ENCODE measurements at places on chromosomes 6 and 20.

DNA sequence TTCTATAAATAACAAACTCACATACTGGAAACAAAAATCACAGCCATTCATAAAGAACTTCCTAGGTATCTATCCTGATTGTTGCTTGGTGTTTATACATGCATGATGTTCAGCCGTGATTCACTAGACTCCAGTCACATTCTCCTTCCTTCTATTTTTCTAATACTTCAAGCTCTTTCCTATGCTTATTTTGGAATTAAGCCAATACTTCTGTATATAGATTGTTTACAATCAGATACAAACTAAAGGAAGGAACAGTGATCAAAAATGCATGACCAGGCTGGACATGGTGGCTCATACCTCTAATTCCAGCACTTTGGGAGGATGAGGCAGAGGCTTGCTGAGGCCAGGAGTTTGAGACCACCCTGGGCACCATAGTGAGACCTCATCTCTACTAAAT lies 377.5 kb upstream of the IRAK1BP1 start:
- DNase-seq: no peak

DNA sequence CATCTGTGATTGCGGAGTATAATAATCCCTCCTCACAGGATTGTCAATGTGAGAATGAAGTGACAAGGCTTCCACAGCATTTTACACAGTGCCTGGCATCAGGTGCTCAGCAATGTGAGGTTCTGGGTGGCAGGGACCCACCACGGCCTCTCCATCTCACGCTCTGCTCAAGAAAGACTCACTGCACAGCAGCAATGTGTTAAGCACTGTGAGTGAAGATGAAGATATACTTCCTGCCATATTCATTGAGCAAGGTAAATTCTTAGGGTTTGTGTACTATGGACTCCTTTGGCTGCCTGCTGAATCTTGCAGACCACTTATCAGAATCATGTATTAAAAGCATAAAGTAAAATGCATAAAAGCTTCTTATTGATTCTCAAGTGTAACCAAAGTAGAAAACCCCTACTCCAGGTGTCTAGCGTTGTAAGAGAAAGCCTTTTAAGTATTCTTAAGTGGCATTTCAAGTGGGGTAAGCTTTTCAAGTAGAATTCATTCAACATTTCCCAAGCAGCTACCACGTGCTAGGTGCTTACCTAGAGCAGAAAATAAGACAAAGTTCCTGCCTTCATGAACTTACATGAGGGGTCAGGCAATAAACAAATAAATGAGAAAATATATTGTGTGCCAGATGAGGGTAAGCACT lies 17.0 kb upstream of the MEP1A start:
- DNase-seq: no peak

- no peak for DNase-seq
Measured at GRCh38 chr6:40376113-40376650, 211.0 kb downstream of the LRFN2 start.

DNA sequence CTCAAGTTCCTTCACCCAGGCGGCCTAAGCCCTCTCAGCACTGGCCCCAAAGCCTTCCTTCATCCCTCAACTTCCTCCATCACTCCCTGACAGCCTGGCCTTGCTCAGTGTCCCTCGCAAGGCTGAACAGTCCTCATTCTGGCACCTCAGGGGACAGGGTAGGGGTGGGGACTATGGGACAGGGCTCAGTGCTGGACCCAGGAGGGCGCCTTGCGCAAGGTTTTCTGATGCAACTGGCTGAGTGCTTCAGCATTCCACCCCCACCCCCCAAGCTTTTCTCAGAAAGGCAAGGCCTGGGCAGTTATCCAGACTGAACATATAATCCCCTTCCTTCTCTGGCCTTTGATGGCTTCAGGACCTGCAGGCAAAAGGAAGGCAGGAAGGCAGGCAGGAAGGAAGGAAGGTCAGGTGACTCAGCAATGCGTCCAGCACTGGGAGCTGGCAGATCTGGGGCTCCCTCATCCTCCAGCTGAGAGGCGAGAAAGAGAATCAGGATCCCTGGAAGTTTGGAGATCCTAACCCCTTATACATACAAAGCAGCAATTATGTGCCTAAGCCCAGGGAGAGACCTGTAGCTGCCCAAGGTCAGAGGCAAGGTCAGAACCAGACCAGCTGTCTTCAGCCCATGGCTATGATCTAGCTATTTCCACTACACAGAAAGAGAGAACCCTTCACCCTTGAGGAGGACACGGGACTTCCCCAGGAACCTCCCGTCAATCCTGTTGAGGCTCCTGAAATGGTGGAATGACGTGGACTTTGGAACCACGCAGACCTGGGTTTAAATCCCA lies 8.6 kb upstream of the TRIB3 start:
- DNase-seq: no peak

DNA sequence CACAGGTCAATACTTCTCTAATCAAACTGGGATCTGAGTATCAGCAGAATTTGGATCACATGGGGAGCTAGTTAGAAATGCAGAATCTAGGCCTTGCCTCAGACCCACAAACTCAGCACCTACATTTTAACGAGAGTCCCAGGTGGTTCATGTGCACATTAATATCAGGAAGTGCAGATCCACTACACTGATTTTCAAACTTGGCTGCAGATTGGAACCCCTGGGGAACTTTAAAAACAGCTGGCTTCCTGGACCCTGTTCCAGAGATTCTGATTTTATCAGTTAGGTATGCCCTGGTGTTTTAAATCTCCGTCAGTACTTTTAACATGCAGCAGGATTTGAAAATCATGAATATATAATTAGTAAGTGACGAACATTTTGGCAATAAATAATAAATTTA lies 1.9 kb upstream of the CST8 start:
- DNase-seq: no peak

- no peak for DNase-seq
Measured at GRCh38 chr6:16985513-16986284, 116.2 kb upstream of the STMND1 start.

- no peak for DNase-seq
Measured at GRCh38 chr6:100116411-100117194, 122.6 kb upstream of the MCHR2 start.

GRCh38 chr6:84825461-84825860 lies 61.1 kb upstream of the TBX18 start:
- DNase-seq: no peak

- no peak for DNase-seq
Measured at GRCh38 chr20:49595811-49596561, 28.0 kb upstream of the PTGIS start.

DNA sequence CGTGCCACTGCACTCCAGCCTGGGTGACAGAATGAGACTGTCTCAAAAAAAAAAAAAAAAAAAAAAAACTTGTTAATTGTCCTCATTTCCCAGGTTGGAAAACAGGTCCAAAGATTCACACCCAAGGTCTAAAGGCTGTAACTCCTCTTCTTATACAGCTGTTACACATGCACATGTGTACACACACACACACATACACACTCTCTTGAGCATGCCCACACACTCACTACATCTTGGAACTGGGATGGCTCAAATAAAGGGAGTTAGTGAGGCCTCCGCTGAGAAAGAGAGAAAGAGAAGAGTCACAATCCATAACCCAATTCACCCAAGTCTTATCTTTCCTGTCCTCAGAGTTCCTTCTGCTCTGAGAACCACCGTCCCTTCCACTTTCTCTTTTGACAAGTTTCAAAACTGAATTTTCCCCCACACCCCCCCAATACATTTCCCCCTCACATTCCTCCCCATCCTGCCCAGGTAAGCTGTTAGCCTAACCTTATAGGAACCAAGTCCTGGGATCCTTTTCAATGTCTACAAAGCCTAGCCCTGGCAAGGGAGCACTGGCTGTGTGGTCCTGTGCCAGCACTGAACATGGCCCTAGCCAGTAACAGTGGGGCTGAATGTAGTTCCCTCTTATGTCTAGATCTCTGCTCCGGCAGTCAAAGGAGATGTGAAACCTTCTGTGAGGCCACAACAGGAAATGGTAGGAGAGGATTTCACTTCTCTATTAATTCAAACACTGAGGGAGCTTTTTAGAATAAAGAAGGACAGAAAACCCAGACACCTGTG lies 3.2 kb upstream of the HLA-DMB start:
- DNase-seq: no peak

DNA sequence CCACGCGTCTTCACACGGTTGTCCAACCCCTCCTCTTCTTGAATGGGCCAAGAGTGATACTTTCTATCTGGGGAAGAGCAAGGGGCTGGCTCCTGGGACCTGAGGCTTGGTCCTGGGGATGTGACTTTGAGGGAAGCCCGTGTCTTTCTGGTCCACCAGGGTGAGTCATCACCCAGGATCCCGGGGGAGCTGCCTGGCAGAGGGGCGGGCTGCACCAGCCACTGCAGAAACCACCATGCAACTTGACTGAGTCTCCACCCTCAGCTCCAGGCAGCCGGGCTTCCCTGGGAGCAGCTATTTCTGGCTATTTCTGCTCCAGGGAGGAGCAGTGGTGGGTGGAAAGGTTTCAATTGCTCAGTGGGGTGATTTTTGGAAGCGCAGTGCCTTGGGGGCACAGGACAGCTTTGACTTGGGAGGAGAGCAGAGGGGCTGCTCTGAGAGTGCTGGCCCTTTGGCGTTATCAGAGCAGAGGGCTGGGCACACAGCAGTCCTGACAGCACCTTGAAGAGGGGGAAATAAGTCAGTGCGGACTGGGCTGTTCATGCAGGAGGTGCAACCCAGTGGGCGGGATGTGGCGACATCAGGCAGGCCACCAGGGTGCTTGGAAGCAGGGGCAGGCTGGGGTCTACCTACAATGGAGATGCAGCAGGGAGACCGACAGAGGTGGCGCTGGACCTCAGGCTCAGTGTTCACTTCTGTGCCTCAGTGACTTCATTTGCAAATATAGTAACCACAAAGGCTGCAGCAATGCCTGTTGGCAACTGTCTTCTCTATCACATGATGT lies 45.1 kb upstream of the FAM83D start:
- no peak for DNase-seq

DNA sequence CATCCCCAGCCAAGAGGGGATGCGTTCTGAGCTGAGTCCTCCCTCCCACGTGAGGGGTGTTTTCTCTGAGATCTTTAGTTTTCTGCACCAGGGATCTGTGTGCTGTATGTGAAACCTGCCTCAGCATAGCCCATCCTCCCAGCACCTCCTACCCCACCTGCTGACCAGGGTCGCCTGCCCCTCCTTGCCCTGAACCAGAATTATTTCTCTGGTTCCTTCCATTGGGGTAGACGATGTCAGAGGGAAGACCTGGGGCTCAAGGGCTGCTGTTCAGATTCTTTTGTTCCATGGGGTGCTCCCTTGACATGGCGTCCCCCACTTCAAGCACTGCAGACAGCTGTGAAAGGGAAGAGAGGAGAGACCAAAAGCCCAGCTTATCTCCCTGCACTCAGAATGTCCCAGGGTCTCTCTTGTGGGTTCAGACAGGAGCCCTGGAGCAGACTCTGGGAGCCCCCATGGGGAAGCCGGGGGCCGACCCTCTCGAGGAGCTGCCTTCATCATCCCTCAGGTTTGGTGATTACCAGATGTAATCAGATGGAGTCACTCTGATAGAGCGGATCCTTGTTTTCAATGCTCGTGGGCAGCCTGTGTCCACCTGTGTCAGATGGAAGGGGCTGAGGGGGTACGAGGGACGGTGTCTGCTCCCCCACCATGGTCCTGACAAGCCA lies 74.3 kb downstream of the ERMARD start:
- no peak for DNase-seq

DNA sequence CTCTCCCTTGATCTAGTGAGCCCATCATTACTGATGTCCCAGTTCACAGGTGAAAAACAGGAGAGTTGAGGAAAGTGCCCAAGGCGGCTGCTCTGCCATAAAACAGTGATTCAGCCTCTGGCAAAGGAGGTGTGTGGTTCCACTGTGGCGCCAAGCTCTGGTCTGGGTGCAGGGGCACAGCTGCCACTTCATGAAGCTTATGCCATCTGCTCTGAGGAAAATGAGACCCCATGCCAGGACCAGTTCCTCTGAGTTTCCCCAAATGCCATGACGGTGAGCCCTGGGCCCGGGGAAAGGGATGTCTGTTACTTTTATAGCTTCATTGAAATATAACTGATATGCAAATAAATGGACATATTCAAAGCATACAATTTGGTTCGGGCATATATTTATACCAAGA lies 33.7 kb upstream of the ZBP1 start:
- no peak for DNase-seq

DNA sequence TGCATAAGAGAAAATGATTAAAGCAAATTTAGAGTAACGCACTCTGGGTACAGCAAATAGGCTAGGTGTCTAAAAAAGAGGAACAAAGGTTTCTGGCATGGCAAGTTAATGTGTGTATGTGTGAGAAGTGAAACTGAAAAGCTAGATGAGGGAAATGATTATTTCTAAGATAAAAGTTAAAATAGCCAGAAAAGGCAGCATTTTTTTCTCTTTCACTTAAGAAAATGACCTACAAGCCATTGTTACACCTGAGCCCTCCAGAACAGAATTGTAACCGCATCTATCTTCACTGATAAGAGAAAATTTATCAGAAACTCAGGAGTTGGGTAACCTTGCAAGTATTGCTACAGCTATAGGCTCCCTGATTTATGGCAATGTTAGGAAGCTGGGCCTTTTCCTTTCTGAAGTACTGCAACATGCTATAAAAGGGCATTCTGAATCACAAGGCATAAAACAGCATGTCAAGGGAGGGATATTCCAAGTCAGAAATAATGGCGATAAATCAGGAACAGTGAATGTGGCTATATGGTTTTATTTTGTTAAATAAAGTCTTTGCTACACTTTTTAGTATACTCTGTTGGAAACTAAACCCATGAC lies 395.3 kb downstream of the TBC1D32 start:
- DNase-seq: no peak

GRCh38 chr6:5125152-5126006 lies 40.2 kb downstream of the PPP1R3G start:
- DNase-seq: no peak

- no peak for DNase-seq
Measured at GRCh38 chr20:18728165-18728869, 85.3 kb upstream of the SCP2D1 start.

DNA sequence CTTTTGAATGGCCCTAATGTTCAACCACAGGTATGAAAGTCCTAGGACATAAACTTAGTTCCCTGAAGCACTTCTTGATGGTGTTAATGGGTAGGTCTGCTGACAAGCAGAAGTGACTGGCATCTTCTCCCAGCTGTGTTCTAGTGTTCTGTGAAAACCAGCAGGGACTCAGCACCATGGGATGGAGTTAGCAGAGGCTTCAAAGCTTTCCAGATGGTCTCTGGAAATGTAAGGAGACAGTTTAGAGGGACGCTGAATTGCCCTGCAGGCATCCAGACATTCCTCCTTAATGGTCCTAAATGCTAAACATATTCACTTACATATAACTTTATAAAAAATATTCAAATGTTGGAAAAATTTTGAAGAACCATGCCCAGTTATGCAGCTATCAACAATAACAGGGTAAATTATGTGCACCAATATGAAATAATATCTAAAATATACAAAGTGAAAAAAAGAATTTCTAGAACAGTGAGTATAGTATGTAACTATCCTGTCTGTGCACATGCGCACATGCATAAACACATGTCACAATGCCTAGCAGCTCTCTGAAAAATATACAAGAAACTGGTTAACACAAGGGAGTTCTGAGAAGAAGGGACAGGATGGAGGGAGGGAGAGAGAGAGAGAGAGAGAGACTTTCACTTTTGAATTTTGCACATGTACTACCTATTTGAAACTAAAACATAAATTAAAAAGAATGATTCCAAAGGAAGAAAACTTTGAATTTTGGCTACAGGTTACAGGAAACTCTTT lies 87.2 kb downstream of the PRDM1 start:
- no peak for DNase-seq

- no peak for DNase-seq
Measured at GRCh38 chr6:150666071-150666470, 66.4 kb downstream of the PLEKHG1 start.

GRCh38 chr20:35318502-35319157 lies 26.4 kb upstream of the FAM83C start:
- DNase-seq: no peak
